A549 treated with DMSO at 1 μM for 4 hours (cell line): ENCODE measurements at places on chromosomes 13 and 19. TPM values are rescaled to one million over a fixed set of nuclear protein-coding genes. Genes with fewer than 3 reads are reported as not detected.

Gene CCDC194
- total RNA-seq = not detected in 5 replicates

Gene C19orf67
- not detected in 5 replicates for total RNA-seq

Gene ZNF563
- not detected in 5 replicates for total RNA-seq

Gene CDC42EP5
- not detected in 5 replicates for total RNA-seq

Gene ZNF525
- total RNA-seq = 0.19 to 0.45 TPM (median 0.29 TPM) in 5 replicates

Gene TRIP10
- total RNA-seq = 52.3 to 61.0 TPM (median 57.6 TPM) in 5 replicates

Gene C3
- 39.0 to 46.5 TPM (median 41.8 TPM) in 5 replicates for total RNA-seq

Gene SETDB2
- 1.9 to 2.6 TPM (median 2.3 TPM) in 5 replicates for total RNA-seq

Gene TBC1D4
- total RNA-seq = 16.1 to 21.7 TPM (median 19.7 TPM) in 5 replicates

Gene FCAR
- total RNA-seq = not detected in 5 replicates

Gene SPINT2
- total RNA-seq = 280 to 396 TPM (median 353 TPM) in 5 replicates

Gene UTP14C
- total RNA-seq = 6.7 to 8.7 TPM (median 7.7 TPM) in 5 replicates

Gene LRRC8E
- 6.1 to 8.9 TPM (median 7.1 TPM) in 5 replicates for total RNA-seq

Gene ZNF208
- total RNA-seq = not detected in 5 replicates

Gene TRMT1
- 37.9 to 47.9 TPM (median 39.5 TPM) in 5 replicates for total RNA-seq

Gene WDFY2
- 2.1 to 3.5 TPM (median 2.8 TPM) in 5 replicates for total RNA-seq

Gene GJA3
- 0.93 to 1.2 TPM (median 1.1 TPM) in 5 replicates for total RNA-seq

Gene ZNF44
- 0.57 to 0.80 TPM (median 0.72 TPM) in 5 replicates for total RNA-seq

Gene KLK10
- total RNA-seq = 0.25 to 0.40 TPM (median 0.34 TPM) in 5 replicates

Gene ZNF560
- not detected in 5 replicates for total RNA-seq

Gene FAM32A
- 88.2 to 96.3 TPM (median 92.0 TPM) in 5 replicates for total RNA-seq

Gene FPR1
- total RNA-seq = 0.08 TPM in 1 of 5 replicates, not detected in the others

Gene SLC35E1
- 20.0 to 22.8 TPM (median 22.0 TPM) in 5 replicates for total RNA-seq

Gene SOHLH2
- total RNA-seq = not detected in 5 replicates

Gene RDH8
- total RNA-seq = 0.26 to 0.63 TPM (median 0.44 TPM) in 5 replicates

Gene TUBB4A
- total RNA-seq = 5.2 to 6.6 TPM (median 5.9 TPM) in 5 replicates

Gene CDC37
- total RNA-seq = 174 to 204 TPM (median 177 TPM) in 5 replicates

Gene C1QTNF9
- not detected in 5 replicates for total RNA-seq

Gene ERFL
- total RNA-seq = 0.20 to 0.45 TPM (median 0.28 TPM) in 5 replicates

Gene PSG7
- 0.06 to 0.26 TPM (median 0.09 TPM) in 5 replicates for total RNA-seq

Gene ZNF575
- 1.4 to 2.6 TPM (median 1.9 TPM) in 5 replicates for total RNA-seq

Gene LILRB1
- 0.03 to 0.07 TPM in 2 of 5 replicates, not detected in the others for total RNA-seq

Gene SYDE1
- total RNA-seq = 13.7 to 16.3 TPM (median 14.5 TPM) in 5 replicates

Gene UPK1A
- 0.64 to 1.2 TPM (median 0.84 TPM) in 5 replicates for total RNA-seq

Gene ZNF175
- total RNA-seq = 3.7 to 5.9 TPM (median 4.2 TPM) in 5 replicates

Gene LHB
- not detected in 5 replicates for total RNA-seq

Gene VSTM2B
- total RNA-seq = not detected in 5 replicates

Gene CGB5
- total RNA-seq = 1.0 to 1.6 TPM (median 1.4 TPM) in 5 replicates

Gene KRTDAP
- not detected in 5 replicates for total RNA-seq

Gene RGL3
- total RNA-seq = 0.67 to 2.7 TPM (median 2.0 TPM) in 5 replicates

Gene KCNJ14
- total RNA-seq = 1.1 to 2.5 TPM (median 1.5 TPM) in 5 replicates

Gene CEBPA
- total RNA-seq = 5.8 to 8.0 TPM (median 7.6 TPM) in 5 replicates

Gene ADAMTS10
- 13.7 to 19.0 TPM (median 17.6 TPM) in 5 replicates for total RNA-seq

Gene NKPD1
- 0.04 to 0.09 TPM (median 0.05 TPM) in 5 replicates for total RNA-seq

Gene KLK7
- total RNA-seq = not detected in 5 replicates

Gene SIGLEC10
- total RNA-seq = 0.05 TPM in 1 of 5 replicates, not detected in the others

Gene CRLF1
- 1.5 to 4.5 TPM (median 3.0 TPM) in 5 replicates for total RNA-seq

Gene LIM2
- total RNA-seq = not detected in 5 replicates

Gene ZIC5
- 3.6 to 4.6 TPM (median 3.9 TPM) in 5 replicates for total RNA-seq

Gene ZNF20
- 0.11 to 0.35 TPM in 2 of 5 replicates, not detected in the others for total RNA-seq

Gene IFI30
- total RNA-seq = 11.6 to 20.8 TPM (median 13.7 TPM) in 5 replicates
